ENCODE measurements at places on chromosomes 5 and 9. TPM values are rescaled to one million over a fixed set of nuclear protein-coding genes. Genes with fewer than 3 reads are reported as not detected.

The TUSC1 gene
- 20.7 TPM for total RNA-seq

The MEIKIN gene
- 3.9 TPM for total RNA-seq

The ZFP2 gene
- total RNA-seq = 2.9 TPM

The PCDHB16 gene
- total RNA-seq = 4.1 TPM

The FBP2 gene
- total RNA-seq = 83.0 TPM

The OTP gene
- not detected for total RNA-seq

The CMYA5 gene
- 739 TPM for total RNA-seq

The PPP2CA gene
- 198 TPM for total RNA-seq

The RFX3 gene
- total RNA-seq = 16.4 TPM

The FAM221B gene
- not detected for total RNA-seq

The ZCCHC9 gene
- total RNA-seq = 25.3 TPM

The ACTBL2 gene
- total RNA-seq = not detected

- DNase-seq = no peak
Observed at GRCh38 chr5:112968411-112969106, 8.0 kb upstream of the DCP2 start.

DNA sequence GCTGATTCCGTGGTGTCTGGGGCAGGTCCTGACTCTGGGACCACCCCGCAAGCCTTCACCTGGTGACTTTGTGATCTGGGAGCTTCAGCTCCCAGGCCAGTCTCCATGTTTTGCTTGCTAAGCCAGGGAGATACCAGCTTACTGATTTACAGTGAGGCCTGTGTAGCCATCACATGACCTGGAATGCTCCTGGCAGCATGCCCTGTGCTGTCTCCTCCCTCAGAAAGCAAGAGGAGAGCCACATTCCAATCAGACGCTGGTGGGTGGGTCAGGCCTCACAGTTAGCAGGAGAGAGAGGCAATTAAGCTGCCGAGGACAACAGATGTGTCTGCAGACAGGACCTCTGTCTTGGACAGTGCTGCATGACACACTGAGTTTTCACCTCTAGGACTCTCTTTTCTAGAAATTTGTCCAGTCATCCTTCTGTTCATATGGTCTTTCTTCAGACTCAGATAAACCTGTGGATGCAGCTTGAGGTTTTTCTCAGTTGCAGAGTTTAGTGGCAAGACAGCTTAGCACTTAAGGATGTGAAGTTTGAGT, 24.4 kb upstream of the GRPEL2 start:
- peak; percentile 96 for DNase-seq

DNA sequence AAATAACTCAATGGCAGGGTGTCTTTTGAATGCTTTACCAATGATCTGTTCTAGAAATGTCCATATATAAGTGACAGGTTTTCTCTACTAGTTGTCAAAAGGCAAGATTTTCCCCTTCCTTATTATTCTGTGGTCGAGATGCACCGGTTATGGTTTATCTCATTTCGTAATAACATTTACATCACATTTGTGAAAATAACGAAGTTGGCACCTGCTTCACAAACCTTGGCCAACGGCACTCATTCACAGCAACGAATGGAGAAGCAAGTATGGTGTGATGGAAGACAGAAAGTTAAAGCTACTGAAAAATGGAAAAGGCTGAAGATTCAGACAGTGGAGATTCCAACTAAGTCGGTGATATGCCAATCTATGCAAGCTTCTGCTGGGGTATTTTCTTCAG, 235.8 kb downstream of the KCTD16 start:
- no peak for DNase-seq

DNA sequence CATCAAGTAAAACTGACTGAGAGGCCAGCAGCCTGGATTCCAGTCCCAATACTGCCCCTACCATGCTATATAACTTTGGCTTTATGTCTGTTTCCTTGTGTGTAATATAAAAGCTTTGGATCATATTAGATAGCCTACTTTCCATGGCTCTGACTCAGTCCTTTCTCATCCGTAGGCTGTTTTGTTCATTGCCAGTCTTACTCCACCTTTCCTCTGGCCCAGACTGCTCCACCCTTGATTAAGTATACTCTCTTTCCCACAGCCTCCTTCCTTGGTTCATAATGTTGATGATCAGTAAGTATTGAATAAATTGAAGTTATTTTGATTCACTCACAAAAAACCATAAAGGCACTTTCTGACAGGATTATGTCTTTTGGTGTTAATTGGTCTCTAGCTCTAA, 1.5 kb upstream of the MRPS30 start:
- DNase-seq = no peak

GRCh38 chr5:172672681-172673080, 31.6 kb downstream of the NEURL1B start:
- no peak for DNase-seq

DNA sequence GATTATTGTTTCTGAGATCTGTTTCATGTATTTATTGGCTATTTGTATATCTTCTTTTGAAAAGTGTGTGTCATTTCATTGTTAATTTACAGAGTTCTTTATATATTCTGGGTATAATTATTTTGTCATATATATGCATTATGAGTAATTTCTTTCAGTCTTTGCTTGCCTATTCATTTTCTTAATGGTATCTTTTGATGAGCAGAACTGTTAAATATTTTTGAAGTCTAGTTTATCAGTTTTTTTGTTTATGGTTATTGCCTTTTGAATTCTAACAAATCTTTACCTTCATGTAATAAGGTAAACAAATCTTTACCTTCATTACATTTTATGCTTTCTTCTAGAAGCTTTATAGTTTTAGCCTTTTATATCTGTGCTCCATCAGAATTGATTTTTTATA, 66.4 kb downstream of the CSNK1G3 start:
- DNase-seq = no peak

- no peak for DNase-seq
Observed at GRCh38 chr9:77475641-77476473, 172.3 kb downstream of the GNA14 start.

- DNase-seq = peak; percentile 47
Observed at GRCh38 chr9:112831281-112831851, 59.3 kb downstream of the SLC46A2 start.

DNA sequence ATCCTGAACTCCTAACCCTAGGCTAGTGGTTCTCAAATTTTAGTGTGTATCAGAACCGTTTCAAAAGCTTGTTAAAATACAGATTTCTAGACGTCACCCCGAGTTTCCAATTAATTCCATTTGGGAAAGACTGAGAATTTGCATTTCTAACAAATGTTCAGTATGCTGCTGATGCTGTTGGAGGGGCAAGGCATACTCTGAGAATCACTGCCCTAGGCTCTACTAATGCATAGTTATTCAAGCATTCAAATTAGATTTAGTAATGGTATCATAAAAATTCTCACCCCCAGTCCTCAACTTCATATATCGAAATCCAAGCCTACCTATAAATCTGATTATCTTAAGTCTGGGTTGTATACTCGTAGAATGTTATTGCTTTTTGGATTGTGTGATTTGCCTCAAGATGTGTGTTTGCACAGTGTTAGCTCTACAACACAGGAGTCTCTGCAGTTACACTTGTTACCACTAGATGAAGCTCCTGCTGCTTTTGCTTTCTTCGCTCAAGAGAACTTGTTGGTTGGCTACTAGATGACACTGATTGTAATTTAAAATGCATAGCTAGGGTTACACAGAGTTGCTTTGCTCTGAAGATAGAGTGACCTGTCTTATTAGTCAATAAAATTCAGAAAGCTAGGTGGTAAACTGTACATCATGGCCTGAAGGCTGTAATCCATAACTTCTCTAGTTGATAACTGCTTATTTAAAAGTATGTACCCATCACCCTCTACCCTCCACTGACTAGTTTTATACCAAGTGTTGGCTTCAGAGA, 7.5 kb upstream of the ERAP2 start:
- DNase-seq = peak; percentile 68

DNA sequence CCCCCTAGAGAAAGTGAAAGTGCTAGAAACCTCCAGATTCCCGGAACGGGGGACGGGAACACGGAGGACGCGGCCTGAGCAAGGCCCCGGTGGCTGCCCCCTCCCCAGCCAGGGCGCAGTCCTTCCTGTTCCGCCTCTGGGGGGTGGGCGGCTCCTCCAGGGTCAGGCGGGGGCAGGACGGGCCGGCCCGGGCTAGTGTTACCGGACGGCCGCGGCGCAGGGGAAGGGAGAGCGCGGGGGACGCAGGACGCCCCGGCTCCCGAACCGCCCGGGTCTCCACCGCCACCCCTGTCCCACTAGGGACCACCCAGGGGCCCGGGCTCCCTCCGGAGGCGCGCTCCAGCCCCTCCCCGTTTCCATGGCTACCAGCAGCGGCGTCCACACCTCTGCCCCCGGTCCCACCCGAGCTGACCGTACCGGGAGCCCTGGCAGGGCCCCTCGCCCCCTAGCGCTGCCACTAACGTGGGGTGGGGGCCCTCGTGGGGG, 579 bp downstream of the SLC12A7 start:
- no peak for DNase-seq

- no peak for DNase-seq
Observed at GRCh38 chr9:135663451-135663770, 302 bp downstream of the LCN9 start.

- no peak for DNase-seq
Observed at GRCh38 chr9:86907346-86907745, 40.0 kb downstream of the GAS1 start.
